SIG-M5 (cell line): ENCODE measurements at places on chromosomes 7 and 10.
A peak's percentile ranks its signal among the peaks of the same experiment; 100 is the strongest.

GRCh38 chr10:75957314-75958120, 526.1 kb downstream of the LRMDA start:
- peak; percentile 9 for DNase-seq

DNA sequence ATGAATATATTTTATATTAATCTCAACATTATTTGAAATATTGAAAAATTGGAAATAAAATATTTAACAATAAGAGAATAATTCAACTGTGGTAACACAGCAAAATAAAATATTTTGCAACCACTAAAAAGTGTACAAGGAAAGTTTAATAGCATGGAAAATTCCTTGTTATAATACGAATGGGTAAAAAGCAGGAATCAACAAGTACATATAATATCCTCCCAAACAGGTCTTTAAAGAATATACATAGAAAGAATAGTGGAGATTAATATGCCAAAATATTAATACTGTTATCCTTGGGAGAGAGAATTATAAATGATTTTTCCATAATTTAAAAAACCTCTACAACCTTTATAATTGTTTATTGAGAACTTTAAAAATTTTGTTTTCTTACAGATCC, 1.0 kb downstream of the DNAJC12 start:
- no peak for DNase-seq

GRCh38 chr10:76049581-76050290, 618.3 kb downstream of the LRMDA start:
- no peak for DNase-seq

DNA sequence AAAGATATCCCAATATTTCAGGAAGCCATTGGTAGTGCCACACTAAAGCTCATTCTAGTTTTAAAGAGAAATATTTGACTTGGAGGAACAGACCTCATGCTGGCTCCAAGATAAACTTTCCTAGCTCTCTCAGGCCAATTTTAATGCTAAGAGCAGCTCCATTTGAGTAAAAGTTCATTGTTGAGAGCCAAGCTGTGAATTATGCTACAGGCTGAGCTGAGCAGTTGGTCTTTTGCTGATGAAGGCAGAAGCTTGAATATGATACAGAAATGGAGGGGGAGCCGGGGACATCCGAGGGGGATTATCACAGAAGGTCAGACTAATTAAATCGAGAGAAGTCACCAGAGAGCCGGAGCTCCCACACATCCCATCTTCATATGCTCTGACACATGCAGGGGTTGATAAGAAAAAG, 175.7 kb upstream of the AUTS2 start:
- no peak for DNase-seq

DNA sequence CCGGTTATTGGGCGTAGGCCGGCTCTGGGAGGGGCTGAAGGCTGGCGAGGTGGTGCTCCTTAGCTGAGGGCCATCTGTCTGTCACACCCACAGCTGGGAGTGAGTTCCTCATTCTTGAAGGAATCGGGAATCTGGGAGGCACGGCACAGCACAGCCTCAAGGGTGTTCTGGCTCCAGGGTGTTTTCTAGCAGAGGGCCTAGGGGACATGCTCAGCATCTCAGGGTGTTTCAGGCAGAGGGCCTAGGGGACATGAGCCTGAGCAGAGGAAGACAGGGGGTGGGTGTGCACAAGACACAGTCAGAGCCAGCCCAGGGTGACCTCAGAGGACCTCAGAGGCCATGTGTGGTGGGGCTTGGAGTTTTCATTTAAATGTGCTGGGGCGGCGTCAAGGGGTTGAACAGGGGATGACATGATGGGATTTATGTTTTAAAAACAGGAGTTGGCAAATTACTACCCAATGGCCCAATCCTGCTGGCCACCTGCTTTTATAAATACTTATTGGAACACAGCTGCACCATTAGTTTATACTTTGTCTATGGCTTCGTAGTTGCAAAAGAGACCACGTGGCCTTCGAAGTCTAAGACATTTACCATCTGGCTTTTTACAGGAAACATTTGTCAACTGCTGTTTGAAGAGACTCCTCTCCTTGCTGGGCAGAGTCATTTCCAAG, 121.6 kb downstream of the PRKAG2 start:
- DNase-seq: no peak

DNA sequence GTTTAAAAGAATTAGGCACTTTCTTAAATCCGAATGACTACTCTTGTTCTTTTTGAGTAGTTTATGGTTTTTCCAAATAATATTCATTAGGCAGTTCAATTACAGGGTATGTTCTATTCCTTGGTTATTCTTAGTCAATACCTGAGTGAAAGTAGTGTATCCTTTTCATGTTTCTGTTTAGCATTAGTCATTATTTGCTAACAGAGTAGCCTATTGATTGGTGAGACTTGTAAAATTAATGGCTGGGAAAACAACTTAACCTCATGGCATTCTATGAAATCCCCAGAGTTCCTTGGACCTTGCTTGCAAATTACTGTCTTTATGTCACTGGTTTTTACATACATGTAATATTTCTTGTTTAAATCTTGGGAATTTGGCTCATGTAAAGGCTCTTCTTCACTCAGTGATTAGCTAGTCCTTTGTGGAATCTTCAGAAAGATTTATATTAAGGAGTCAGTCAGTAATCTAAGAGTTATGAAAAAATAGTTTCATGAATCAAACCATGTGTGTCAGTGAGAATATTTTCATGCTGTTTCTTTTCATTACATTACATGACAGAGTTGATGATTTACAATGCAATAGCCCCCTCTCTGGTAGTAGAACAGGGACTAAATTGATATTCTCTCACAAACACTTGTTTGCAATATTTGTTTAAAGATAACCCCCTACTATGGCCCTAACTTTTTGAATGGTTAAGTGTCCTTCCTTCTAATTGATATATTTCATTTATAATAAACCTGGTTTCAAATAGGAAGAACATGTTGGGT, 81.5 kb upstream of the LRRTM3 start:
- DNase-seq: no peak

DNA sequence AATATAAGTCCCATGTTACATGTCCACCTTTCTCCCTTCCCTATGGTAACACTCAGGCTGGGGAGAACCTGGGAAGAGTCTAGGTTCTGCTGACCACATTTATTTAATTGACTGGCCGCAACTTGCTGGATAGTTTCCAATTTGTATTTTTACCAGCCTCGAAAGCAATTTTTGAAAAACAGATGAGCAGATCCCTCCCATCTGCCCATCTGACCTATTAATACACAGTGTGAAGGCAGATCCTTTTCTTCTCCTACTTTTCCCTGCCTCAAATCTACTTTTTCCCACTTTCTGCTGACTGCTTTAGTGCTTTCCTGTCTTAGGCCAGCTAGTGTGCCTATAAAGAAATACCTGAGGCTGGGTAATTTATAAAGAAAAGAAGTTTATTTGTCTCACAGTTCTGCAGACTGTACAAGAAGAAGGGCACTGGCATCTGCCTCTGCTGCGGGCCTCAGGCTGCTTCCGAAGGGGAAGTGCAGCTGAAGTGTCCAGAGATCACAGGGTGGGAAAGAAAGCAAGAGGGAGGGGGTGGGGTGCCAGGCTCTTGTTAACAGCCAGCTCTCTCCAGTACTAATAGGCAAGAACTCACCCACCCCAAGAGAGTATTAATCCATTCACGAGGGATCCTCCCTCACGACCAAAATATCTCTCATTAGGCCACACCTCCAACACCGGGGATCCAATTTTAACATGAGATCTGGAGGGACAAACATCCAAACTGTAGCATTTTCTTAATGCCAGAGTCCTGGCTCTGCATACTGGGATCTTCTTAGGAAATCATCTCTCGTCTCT, 336.0 kb upstream of the IGFBP3 start:
- no peak for DNase-seq

DNA sequence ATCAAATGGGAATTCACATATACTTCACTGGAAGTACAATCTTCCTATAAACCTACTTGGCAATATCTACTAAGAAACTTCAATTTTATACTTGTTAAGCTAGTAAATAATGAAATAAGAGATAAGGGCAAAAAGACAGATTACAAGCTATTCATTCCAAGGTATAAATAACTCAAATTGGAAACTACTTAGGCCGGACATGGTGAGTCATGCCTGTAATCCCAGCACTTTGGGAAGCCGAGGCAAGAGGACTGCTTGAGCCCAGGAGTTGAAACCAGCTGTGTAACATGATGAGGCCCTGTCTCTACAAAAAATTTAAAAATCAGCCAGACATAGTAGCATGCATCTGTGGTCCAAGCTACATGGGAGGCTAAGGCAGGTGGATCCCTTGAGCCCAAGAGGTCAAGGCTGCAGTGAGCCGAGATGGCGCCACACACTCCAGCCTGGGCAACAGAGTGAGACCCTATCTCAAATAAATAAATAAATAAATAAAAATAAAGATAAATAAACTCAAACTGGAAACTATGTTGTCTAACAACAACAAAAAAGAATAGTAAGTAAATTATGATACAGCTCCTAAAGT, 37.6 kb downstream of the ARHGAP21 start:
- no peak for DNase-seq

DNA sequence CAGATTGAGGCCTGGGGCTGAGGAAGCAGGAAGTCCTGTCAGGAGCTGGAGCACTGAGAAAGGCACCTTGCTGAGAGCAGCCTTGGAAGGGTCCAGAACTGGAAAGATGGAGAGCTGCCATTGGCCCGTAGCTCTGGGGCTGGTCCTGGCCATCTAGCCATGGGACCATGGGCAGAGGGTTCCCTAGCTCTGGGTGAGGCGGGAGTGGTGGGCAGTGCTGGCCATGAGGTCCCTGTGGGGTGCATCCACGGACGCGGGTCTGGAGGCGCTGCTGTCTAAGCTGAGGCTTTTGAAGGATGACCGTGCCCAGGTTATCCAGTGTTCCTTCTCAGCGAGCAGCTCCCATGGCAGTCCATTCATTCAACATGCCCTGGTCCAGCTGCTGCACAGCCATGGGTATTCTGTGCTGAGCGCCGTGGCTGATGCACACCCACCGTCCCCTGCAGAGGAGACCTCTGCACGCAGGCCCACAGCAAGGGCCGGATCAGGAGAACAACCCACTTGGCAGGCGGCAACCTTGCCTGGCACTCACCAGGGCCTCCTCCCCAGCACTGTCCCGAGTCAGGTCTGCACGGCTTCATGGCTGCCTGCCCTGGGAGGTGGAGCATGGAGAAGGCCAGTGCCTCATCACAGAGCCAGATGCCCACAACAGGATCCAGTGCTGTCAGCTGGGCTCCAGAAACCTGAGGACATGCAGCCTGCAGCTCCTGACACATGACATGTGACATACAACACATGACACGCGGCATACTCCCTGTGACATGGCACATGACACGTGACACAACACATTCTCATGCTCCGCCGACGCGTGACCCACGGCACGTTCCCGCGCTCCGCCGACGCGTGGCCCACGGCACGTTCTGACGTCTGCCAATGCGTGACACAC, 121.9 kb downstream of the INPP5A start:
- no peak for DNase-seq

DNA sequence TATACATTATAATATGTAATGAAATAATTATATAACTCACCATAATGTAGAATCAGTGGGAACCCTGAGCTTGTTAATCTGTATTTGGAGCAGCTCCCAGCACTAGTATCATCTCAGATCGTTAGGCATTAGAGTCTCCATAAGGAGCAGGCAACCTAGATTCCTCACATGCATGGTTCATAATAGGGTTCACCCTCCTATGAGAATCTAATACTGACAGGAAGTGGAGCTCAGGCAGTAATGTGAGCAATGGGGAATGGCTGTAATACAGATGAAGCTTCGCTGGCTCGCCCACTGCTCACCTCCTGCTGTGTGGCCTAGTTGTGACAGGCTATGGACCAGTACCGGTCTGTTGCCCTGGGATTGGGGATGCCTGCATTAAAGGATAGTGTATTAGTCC, 49.5 kb downstream of the RSBN1L start:
- no peak for DNase-seq

DNA sequence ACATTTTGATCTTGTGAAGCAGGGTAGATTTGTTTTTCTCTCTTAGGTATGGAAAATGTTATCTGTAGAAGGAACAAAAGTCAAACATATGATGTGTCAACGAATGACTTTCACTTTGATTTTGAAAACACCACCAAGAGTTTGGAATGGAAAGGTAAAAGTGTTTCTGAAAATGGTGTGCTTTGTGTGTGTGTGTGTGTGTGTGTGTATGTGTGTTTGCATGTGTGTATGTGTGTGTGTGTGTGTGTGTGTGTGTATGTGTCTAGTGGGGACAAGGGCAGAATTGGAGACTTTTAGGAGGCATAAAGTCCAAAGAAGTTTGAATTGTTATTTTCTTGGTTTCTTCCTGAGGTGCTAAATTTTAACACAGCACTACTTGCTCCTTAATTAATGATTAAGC, 115.4 kb upstream of the PRKCQ start:
- DNase-seq: no peak
